ENCODE measurements at places on chromosomes 7 and 10. TPM values are rescaled to one million over a fixed set of nuclear protein-coding genes. Genes with fewer than 3 reads are reported as not detected.
A peak's percentile ranks its signal among the peaks of the same experiment; 100 is the strongest.

DNA sequence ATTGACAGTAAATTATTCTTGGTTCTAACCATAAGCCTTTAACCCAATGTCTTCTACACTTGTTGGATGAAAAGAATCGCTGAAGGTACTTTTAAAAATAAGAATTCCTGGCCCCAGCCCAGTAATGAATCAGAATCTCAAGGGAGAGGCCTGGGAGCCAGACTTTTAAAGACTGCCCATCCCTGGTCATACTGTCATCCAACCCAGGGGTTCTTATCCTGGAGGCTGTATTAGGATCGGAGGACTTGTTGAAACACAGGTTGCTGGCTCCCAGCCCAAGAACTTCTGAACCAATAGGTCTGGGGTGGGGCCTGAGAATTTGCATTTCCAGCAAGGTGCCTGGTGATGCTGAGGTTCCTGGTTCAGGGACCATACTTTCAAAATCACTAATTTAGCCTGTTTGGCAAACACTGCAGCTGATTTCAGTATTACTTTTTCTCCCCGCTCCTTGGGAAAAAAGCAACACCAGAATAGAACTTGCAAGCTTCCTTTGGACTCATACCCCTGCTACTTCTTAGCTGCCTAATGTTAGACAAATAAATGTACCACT lies 79.5 kb upstream of the FAM133B start:
- no peak for DNase-seq

DNA sequence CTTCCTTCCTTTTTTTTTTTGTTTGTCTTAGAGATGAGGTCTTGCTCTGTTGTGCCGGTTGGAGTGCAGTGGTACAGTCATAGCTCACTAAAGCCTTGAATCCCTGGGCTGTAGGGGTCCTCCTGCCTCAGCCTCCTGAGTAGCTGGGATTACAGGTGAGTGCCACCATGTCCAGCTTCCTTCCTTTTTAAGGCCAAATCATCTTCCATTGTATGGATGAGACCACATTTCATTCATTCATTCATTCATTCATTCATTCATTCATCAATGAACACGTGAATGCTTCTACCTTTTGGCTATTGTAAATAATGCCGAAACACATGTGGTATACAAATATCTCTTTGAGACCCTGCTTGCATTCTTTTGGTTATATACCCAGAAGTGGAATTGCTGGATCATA lies 60.0 kb upstream of the BAIAP2L1 start:
- DNase-seq = no peak

DNA sequence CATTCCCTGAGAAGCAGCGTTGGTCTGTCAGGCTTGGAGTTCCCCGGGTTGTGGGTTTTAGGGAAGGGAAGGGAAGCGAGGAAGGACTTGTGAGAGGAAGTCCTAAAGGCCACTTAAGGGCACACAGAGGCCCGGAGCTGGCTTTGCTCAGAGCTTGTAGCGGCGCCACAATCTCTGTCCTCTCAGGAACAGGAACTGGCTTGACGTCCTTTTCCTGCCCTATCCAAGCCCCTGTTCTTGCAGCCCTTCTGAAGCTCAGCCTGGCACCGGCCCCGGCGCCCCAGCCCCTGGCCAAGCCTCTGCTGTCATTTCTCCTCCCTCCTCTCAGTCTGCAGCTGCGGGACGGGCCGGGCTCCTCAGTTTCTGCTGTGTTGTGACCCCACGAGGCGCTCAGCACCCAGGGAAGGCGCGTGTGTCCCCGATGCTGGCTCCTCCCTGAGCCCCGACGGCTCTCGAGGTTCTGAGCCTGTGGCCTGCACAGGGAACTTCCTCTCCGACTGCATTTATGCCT lies at the start of gene GIMAP8:
Gene GIMAP8 (plus strand): TSS at position 140 of the 511 bp plus-strand sequence. CDS start 16,069 bp downstream, outside the sequence.
- peak; percentile 78 for DNase-seq

DNA sequence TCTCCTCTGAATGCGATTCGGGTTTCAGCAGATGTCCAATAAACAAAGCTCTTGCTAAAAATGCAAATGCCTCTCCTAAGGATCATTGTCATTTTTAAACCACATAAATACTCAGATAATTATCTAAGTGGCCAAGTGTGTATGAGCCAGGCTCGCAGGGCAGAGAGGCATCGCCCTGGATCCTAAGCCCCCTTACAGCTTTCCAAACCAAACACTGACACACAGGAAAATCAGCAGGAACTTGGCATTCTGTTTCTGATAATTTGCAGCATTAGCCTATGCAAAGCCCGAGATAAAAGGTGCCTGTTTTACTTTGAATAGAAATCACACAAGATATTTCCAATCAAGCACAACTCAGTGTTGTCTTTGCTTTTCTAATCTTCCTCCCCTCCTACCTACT lies 134.4 kb downstream of the ABCA13 start:
- no peak for DNase-seq

DNA sequence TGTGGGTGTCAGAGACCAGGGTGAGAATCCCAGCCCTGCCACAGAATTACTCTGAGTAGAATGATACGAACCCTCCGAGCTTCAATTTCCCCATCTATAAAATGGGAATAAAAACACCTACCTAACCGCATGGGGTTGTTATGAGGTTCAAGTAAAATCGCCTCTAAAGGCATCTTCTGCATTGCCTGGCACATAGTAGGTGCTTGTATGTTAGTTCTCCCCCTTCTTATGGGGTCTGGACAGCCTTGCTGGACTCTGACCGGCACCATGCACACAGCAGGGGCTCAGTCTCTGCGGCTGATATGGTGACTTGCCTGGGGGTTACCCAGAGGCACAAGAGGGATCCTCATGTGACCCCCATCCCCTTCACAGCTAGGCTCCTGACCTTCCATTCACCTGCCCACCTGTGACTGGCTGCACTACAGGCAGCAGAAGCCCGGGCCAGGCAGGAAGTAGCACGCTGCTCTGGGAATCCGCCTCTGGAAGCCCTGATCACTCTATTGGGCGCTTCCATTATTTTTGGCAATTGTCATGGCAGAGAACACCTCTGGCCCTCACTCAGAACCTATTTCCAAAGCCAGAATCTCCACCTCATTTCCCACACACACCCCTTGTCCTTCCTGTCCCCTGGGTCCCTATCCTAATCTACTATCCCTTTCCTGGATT lies 6.0 kb downstream of the SH3PXD2A start:
- peak; percentile 38 for DNase-seq

DNA sequence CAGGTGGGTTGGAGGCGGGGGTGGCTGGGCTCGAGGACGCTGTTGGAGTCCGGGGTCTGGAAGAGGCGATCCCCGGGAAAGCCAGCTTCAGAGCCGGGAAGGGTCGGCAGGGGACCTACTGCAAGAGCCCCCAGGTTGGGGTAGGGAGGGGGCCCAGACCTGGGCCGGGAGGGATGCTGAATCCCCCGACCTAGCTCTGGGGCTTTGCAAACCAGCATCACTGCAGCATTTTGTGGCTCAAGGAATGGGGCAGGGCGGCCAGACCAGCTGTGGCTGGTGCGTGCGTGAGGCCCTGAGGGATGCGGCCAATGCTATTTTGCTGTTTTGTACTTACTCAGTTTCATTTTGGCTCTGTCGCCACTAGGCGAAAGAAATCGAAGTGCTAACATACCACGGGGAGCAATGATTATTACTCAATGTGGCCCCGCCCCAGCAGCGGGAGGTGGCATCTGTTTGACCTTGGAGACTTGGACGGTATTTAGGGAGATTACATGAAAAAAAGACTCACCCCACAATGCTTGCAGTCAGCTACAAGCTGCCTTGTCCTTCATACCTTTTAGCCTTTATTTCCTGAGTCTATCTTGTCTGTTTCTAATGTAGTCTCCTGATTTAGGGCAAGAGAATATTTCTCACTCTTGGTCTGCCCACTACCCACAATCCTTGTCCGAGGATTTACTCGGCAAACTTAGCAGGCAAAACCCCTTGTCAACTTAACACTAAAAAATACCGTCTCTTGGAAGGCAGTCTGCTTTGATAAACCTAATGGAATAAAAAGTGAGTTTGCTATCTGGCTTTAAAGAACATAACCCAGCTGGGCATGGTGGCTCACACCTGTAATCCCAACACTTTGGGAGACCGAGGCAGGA lies 16.2 kb downstream of the HSPB1 start:
- peak; percentile 87 for DNase-seq

DNA sequence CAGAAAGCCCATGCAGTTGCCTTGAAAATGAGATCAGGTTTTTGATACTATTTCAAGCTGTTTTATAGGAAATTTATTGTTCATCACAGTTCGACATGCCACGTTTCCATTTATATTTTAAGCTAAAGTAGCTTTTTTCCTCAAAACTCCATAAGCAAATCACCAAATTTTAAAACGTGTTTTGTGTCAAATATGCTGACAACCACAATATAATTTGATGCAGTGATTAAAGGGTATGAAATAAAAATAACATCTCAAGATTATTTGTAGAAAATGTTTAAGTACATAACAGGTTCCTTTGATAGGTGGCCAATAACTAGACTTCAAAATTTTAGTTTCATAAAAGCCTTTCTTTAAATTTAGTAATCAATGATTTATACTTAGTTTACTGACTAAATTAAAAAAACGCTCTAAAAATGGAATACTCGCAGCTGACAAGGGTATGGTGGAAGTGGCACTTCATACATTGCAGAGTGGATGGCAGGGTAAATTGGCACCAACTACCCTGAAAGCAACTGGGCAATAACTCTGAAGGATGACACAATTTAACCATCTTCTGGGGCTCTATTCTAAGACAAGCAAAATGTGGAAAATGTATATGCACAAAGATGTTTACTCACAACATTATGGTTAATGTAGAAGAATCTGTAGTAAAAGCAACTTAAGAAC lies 481.6 kb downstream of the TNS3 start:
- no peak for DNase-seq

- DNase-seq = no peak
These were observed 56.0 kb downstream of the TAX1BP1 start for GRCh38 chr7:27795977-27796376.

- no peak for DNase-seq
These were observed 74.1 kb upstream of the PRKG1 start for GRCh38 chr10:51000164-51000563.

DNA sequence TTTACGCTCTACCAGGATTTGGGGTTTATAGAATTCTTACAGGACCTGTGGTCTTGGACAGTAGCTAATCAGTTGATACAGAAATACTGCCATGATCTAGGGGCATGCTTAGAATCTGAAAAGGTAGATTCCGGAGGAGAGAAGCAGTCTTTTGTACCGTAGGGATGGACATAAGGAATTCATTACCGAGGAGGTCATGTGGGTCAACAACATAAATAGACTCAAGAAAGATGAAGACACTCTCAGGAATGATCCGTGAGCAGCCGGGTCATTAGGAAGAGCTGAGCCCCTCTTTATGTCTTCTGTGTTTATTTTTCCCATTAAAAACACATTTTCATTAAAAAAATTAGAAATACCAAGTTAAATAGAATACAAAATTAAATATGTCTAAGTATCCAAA lies 160.1 kb upstream of the TNS3 start:
- DNase-seq = no peak

GRCh38 chr10:35079763-35080162 lies 10.4 kb downstream of the CUL2 start:
- DNase-seq = no peak

DNA sequence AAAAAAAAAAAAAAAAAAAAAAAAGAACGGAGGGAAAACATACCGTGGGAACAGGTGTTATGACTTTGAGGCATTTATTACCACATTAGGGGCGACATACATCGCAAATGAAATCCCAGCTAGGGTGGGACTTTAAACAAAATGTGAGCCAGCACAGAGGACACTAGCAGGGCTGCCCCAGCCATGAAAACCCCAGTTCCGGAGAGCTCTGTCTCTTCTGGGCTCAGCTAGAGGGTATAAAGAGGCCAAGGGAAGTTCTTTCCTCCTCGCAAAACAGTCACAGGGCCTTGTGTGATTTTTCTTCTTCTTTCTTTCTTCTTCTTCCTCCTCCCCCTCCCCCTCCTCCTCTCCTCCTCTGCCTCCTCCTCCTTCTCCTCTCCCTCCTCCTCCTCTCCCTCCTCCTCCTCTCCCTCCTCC lies 59.9 kb upstream of the ECHDC3 start:
- no peak for DNase-seq

DNA sequence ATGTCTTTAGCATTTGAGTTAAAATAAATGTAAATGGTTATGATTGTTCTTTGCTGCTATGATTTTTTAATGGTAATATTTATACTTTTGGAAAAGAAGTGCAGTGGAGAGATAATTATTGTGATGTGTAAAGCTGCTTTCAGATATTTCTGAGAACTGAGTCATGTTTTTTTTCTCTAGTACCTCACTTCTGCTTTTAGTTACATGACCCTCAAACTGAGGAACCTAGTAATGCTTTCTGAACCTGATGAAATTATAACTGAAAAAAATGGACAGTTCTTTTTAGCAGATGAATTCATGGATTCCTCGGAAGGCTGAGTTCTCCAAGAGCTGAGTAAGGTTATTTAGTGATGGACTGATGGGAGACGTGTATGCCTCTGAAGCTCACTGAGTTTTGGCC lies 167.8 kb downstream of the CDCA7L start:
- no peak for DNase-seq

- DNase-seq = no peak
These were observed 206.7 kb downstream of the AUTS2 start for GRCh38 chr7:69804962-69805361.

DNA sequence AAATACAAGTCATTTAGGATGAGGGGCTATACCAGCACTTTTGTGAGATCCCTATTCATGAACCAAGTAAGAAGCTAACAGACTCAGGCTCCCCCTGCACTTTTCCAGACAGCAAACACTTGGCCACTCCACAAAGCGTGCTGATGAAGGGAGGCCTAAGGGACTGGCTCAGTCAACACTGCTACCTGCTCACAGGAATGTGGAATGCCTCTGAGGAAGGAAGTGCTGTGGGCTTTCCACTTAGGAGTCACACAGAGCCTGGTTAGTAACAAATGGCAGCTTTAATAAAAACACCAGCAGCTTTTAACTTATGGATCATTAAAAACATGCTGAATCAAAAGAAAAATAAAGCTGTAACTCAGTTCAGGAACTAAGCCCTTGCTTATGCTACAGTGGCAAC lies 15.0 kb downstream of the UROS start:
- DNase-seq = no peak

GRCh38 chr7:141238596-141239243 lies 164.9 kb downstream of the TMEM178B start:
- no peak for DNase-seq

GRCh38 chr10:132624847-132625471 lies 87.4 kb downstream of the INPP5A start:
- peak; percentile 30 for DNase-seq

GRCh38 chr10:102673819-102674511 lies 29.7 kb downstream of the TRIM8 start:
- DNase-seq = peak; percentile 76

- no peak for DNase-seq
These were observed 365.3 kb upstream of the IGFBP3 start for GRCh38 chr7:46286356-46286755.

Gene RRP12
- 18.4 TPM for polyA plus RNA-seq

Gene GATA3
- 1.4 TPM for polyA plus RNA-seq

Gene KCNIP2
- 729 TPM for polyA plus RNA-seq

Gene FAM25G
- not detected for polyA plus RNA-seq

Gene AGMO
- polyA plus RNA-seq = 0.29 TPM

Gene BMPER
- polyA plus RNA-seq = 1.3 TPM

Gene CELF2
- 19.4 TPM for polyA plus RNA-seq

Gene PNLIP
- polyA plus RNA-seq = not detected

Gene TNS3
- polyA plus RNA-seq = 19.7 TPM

Gene SLC26A3
- 0.07 TPM for polyA plus RNA-seq

Gene SPDYE5
- not detected for polyA plus RNA-seq
